Activated T-cell treated with anti-CD3 and anti-CD28 coated beads for 1 hour (primary cell): ENCODE measurements at places on chromosomes 7 and 10.

DNA sequence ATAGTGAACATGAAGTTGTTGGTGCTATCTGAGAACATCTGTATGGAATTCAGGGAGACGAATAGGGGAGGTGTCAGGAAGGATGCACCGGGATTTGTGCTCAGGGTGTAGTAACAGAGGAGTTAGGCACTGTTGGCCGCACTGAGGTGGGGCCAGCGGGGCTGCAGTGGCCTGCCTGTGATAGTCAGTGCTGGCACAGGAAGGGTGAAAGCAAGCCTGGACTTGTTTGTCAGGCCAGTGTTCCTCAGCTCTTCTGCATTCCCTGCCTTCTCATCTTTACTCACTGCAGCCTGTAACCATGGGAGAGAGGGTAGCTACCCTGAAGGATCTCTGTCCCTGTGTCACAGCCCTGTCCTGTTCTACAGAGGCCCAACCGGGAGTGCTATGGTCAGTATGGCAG, 81.3 kb downstream of the SH2D4B start:
- DNase-seq = no peak

- no peak for DNase-seq
Observed at GRCh38 chr7:79563821-79564522, 110.5 kb upstream of the MAGI2 start.

DNA sequence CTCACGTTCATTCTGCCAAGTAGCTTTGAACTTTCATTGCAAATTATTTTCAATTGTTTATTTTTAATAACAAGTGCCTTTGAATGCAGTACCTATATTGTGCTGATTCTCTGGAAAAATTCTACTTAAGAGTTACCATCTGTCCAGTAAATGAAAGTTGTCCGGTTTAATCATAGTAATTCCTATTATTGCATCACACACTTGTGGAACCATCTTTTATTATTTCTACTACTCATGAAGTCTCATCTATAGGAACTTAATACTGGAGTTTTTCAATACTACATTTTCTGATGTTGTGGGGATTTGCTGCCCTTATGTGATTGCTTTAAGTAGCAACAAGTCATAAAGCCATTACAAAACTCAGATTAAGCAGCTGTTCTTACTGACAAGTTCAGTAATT, 16.5 kb upstream of the SKAP2 start:
- DNase-seq = no peak

DNA sequence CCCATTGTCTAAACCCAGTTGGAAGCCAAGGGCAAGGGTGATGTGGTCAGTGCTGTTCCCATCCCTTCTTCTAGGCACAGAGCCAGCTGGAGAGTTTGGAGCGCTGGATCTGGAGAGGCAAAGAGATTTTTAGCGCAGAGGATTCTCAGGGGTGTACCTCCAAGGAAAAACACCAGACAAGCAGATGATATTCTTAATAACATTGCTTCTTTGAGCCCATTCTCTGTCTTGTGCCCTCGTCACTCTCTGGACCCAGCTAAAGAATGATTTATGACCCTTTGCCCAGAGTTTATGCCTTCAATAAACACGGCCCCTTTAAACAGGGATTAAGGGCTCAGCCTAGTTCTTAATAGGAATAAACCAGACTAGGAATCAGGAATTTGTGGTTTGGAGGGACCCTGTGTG, 4.7 kb upstream of the HIP1 start:
- no peak for DNase-seq

- peak; percentile 4 for DNase-seq
Observed at GRCh38 chr10:31320550-31321211, 1.7 kb downstream of the ZEB1 start.

GRCh38 chr10:124010024-124010423, 83.4 kb downstream of the CHST15 start:
- no peak for DNase-seq
